ENCODE measurements at places on chromosomes 1 and 21. TPM values are rescaled to one million over a fixed set of nuclear protein-coding genes. Genes with fewer than 3 reads are reported as not detected.

GRCh38 chr1:43454270-43455011, 710 bp upstream of the HYI start:
- peak; percentile 81 for DNase-seq

- no peak for DNase-seq
Observed at GRCh38 chr1:183203094-183203493, 17.0 kb downstream of the LAMC2 start.

DNA sequence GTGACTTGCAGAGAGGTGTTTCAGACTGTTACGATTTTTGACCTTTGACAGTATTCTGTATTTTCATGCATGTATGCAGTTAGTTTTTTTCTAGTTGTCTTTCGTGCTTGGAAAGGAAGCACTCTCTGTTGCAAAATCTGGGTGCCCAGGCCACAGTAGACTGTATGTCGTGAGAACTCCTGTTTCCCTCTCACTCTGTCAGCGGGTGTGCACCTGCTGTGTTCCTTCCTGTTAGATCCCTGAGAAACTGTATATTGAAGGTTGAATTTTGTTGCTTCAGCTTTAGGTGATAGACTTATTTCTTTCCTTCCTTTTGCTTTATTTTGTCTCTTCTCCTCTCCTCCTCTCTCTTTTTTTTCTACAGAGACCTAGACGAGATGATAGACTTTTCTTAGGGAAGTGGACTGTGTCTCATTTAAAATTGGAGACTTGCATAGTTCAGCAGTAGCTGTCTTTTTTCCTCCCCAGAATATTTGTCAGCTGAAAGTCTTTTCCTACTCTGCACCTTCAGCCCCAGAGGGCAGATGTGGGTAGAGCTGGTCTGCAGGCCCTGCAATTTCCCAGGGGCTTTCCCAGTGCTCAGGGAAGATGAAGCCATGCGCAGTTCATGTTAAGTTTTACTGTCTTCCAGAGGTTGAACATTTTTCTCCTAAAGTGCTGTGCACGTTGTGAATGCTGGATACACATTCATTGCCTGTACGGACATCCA, 1.4 kb downstream of the TRAPPC10 start:
- no peak for DNase-seq

The NDUFS2 gene
- 334 TPM for total RNA-seq

The SPATA45 gene
- total RNA-seq: not detected

Data from Right ventricle myocardium inferior (tissue), 1 donor.